ENCODE measurements at places on chromosomes 3 and 15. TPM values are rescaled to one million over a fixed set of nuclear protein-coding genes. Genes with fewer than 3 reads are reported as not detected.

The PIERCE2 gene
- total RNA-seq = 1.3 TPM

The IGSF10 gene
- total RNA-seq = not detected

The PTH1R gene
- total RNA-seq = not detected

The ZBTB47 gene
- 2.5 TPM for total RNA-seq

The GMPS gene
- 143 TPM for total RNA-seq

The UTS2B gene
- total RNA-seq = not detected

The OR5K2 gene
- not detected for total RNA-seq

The TMCC1 gene
- 8.7 TPM for total RNA-seq

The SLC22A13 gene
- total RNA-seq = 0.91 TPM

The ULK3 gene
- 24.3 TPM for total RNA-seq

The CACNA2D3 gene
- 1.3 TPM for total RNA-seq

The HCLS1 gene
- 1.3 TPM for total RNA-seq

GRCh38 chr3:187401856-187402255 is 33.7 kb downstream of the RTP4 start:
- no peak for DNase-seq

DNA sequence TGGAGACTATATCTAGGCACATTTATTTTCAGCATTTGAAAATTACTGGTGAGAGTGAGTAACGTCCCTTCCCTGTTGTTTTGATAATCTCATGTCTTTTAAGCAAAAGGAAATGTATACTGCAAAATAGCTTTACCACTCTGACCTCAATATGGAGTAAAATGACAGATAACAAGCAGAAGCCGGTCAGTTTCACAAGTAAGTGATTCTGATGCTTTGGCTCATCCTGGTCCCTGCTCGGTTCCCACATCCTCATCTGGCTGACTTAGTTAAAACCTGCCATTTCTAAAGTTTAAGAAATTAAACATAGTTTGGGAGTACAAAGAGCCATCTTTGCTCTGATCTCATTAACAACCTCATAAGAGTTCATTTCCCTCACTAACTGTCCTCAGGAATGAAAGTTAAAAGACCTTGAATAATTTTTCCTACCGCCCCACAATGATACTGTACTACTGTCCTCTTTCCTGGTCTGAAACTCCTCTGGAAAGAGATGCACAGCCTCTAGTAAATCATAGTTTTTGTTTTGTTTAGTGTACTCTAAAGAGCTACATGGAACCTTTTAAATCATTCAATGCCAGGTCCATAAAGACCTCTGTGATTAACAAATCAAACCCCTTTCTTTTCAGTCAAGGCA is 72.3 kb upstream of the ICE2 start:
- DNase-seq = no peak

DNA sequence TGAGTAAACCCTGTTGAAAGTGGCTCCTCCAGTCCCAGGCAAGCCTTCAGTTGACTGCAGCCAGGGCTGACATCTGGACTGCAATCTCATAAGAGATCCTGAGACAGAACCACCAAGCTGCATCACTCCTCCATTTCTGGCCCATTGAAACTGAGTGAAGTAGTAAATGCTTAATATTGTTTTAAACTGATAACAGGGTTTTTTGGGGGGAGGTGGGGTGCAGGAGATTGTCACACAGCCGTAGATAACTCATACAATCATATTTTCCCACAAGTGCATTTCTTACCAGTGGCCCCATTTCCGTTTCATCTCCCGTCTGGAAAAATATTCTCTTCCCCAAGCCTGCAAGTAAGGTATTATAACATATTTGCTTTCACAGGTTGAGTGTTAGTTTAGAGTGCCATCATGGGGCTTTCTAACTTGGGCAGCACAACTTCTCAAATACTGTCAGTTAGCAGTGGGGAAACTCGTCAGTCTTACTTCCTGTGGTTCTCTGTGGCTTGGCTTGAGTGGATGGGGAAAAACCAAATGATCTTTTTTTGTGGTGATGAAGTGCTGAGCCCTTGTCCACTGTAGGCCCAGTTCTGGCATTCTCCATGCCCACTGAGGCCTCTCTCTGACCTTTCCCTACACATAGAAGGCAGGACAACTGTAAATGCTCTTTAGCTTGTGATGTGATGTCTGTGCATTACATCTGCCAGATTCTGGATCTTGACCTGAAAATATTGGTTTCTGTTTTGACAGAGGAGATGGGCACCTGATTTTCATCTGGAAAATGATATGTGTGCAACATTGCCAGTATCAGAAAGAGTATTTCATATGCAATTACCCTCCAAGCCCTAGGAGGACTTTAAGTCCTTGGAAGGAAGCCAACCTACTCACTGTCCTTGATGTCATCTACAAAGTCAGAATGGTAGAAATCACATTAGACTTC is 90.1 kb upstream of the BHLHE40 start:
- DNase-seq = no peak

GRCh38 chr3:184594371-184595001 is 32.9 kb downstream of the EPHB3 start:
- no peak for DNase-seq

GRCh38 chr15:78993931-78994530 is 49.2 kb upstream of the CTSH start:
- DNase-seq = no peak

DNA sequence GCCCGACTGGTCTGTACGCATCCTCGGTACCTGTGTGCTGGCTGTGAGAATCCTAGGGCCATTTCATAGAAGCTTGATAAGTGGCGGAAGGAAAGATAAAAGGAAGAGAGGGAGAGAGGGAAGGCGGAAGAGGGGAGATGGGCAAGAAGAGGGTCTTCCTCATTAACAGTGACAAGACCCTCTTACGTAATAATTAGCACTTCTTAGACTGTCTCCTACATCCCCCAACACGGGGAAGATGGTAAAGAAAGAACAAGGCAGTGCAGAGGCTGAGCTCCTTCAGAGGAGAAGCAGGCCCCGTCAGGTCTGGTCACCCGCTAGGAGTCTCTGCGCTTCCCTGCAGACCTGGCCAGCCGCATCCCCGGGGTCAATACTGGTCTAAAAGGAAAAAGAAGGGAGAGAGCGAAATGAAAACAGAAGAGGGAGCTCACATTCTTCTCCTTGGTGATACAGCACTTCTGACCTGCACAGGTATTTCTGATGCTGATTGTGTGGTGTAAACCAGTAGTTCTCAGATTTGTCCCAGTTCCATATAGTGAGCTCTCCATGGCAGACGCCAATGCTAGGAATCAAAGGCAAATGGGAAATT is 19.0 kb upstream of the FAM240A start:
- DNase-seq = no peak

GRCh38 chr15:55868707-55869106 is 124.7 kb downstream of the NEDD4 start:
- DNase-seq = no peak

DNA sequence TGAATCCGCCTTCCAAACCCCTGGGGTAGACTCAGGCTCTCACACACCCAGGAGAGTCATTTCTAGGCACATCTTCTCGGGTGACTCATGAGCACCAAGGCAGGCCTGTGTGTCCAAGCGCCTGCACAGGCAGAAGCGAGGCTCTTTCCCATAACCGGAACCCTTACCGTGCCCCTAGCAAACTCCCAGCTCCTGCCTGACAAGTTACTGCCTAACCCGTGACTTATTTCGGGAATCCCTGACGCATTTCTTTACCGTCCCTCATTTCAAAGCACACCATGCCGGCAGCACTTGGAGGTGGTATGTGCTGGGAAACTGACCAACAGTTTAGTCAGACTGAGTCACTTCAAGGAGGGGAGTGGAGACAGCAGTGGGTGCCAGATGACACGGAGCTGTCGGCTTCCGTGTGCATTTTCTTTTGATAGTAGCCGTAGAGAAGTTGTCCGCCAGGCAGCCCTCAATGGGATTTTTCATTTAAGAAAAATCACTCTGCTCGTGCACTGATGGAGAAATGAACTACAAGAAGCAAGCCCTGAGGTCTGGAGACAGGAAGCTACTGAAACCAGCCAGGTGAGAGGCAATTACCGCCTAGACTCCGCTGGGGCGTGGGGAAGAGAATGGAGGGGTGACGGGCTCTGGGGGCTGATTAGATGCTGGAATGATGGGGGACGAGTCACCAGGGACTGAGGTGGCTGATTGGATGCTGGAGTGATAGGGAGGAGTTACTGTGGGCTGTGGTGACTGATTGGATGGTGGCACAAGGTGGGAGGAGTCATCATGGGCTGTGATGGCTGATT is 17.3 kb upstream of the HRH1 start:
- DNase-seq = peak; percentile 97

GRCh38 chr3:150091626-150092025 is 120.9 kb upstream of the PFN2 start:
- DNase-seq = no peak

- no peak for DNase-seq
Observed at GRCh38 chr15:88664151-88664778, 25.4 kb downstream of the ISG20 start.

DNA sequence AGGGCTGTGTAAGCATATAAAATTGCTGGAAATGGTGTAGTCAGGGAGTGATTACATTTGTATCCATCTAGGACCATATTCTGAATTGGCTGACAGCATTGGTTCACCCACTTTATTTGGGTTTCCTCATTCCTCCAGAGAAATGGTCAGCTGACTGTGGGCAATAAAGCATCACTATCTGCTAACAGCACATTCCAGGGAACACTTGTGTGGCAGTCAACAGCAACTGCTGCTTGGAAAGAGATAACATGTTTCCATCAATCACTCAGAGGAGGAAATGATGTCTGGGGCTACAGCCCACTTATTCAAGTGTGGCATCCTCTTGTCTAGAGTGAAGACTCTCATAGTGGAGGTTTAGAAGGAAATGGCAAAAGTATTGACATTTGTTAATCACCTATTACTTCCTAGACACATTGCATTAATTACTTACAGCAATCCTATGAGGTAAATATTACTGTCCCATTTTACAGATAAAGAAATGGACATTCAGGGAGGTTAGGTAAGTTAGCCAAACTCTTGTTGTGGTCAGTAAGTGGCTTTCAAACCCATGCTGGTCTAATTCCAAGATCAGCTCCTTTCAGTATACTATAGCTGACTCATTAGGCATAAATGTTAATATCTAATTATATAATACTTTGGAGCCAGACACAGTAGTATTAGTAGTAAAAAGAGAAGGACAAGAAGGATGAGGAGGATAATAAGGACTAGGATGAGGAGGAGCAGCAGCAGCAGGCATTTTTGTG is 247.8 kb downstream of the ALCAM start:
- no peak for DNase-seq

DNA sequence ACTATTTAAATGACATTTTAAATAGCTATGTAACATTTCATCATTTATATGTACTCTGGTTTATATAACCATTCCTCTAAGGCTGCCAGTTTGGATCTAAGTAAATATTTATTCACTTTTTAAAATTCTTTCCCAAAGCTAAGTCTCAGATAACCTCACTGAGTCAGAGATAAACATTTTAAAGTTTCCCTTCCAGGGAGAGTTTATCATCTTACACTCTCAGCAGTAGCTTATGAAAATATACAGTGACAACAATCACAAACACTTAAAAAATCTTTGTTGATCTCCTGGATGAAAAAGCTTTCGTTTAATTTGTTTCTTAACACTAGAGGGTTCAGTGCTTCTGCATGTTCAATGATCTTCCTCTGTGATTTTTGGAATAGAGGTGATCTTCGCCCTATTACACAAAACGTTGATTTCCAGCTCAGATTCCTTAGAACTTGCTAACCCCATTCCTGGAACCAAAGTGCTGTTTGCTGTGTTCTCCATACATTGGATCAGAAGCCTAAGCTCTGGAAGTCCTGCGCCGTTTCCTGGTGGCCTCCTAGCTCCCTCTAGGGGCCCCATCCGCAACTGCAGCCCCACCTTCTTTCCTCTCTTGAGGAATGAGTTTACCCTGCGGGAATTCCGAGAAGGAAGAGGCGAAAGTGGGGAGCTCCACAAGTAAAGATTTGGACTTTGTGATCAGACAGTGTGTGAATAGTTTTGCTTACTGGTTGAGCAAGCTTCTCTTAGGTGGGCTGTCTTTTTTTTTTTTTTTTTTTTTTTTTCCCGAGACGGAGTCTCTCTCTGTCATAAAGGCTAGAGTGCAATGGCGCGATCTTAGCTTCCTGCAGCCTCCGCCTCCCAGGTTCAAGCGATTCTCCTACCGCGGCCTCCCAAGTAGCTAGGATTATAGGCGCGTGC is 29.3 kb upstream of the SACM1L start:
- DNase-seq = peak; percentile 58

GRCh38 chr15:66153549-66154415 is 99.8 kb downstream of the MEGF11 start:
- no peak for DNase-seq

- peak; percentile 58 for DNase-seq
Observed at GRCh38 chr15:52728899-52729298, 49.7 kb upstream of the ATOSA start.

GRCh38 chr3:17151598-17152373 is 267.0 kb downstream of the PLCL2 start:
- DNase-seq = no peak

GRCh38 chr3:120364101-120364500 is 14.9 kb upstream of the LRRC58 start:
- DNase-seq = no peak

DNA sequence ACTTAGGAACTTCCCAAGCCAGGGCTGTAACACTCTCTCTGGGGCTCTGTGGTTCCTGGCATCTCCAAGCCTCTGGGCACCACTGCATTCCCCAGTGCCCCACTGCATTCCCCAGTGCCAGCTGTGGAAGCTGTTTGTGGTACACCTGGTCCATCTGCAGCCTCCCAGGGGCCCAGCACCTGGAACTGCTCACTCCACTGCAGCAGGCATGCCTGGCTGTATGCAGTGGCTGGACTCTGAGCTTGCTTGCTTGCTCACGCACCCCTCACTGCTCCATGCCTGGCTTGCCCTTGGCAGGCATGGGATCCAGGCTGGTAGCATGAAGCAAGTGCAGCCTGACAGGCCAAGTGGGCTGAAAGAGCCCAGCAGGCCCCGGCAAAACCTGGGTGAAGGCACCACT is 512.1 kb downstream of the SQOR start:
- no peak for DNase-seq

- no peak for DNase-seq
Observed at GRCh38 chr3:131701153-131701770, 198.5 kb upstream of the MRPL3 start.

- DNase-seq = no peak
Observed at GRCh38 chr3:104819333-104819732, 547.4 kb upstream of the ALCAM start.

DNA sequence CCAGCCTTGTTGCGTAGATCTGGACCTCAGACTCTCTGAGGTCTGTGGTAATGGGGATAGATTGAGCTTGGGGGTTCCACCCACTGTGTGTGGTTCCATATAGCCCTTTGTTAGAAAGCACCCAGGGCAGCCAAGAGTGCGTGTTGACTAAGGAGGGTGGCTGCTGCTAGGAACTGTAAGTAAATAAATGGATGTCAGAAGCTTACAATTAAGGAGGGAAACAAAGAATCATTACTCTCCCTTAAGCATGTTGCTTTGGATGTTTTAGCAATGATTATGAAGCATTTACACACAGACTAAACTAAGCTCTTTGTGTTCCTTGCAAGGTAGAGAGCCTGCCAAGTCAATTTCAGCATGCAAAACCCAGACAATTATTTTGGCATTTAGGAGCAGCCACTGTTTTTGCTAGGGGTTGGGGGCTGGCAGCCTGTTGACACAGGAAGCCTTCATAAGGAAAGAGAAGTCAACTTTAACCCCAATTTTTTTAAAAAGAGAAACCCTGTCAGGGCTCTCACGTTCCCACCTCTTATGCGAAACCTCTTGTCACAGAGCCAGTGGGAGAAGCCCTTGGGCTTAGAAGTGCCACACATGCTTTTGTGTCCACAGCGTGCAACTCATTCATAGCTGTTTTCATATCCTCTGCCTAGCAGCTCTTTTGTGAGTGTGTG is 127.8 kb downstream of the CMSS1 start:
- DNase-seq = peak; percentile 49

- no peak for DNase-seq
Observed at GRCh38 chr3:28348265-28348628, 274 bp upstream of the ZCWPW2 start.
